ENCODE measurements at places on chromosomes 7 and 10.

- no peak for DNase-seq
Observed at GRCh38 chr7:142513178-142513955, 235.9 kb upstream of the PRSS1 start.

DNA sequence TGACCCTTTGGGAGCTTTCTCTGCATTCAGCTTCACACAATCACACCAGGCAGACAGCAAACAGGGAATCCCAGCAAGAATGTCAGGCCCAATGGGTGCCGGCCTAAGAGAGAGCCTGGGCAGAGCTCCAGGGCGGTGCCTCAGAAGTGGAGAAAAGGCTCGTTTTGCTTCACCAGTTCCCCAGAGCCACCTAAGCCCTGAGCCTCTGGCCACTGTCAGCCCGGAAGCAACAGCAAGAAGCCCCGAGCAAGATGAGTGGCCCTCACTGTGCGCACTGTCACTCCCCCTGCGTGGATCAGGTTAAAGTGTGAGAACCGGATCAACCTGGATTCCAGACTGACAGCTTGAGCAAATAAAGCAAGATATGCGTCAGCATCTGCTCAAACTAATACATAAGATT is 14.7 kb downstream of the CNPY1 start:
- no peak for DNase-seq

- no peak for DNase-seq
Observed at GRCh38 chr10:98257198-98257597, 10.8 kb downstream of the LOXL4 start.

DNA sequence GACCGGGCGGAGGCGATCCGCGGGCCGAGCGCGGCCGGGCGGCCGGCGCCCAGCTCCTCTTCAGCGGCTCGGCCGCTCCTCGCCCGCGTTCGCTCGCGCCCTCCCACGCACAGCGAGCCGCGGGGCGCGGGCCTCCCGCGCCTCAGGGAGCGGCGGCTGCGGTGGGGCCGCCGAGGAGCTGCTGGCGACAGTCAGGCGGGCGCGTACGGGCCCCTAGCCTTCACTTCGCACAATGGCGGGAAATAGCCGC is at the start of gene MCMBP:
Gene MCMBP, minus strand, starts transcription at position 234 of the 250 bp plus-strand sequence. CDS start 259 bp downstream, outside the sequence.
- no peak for DNase-seq

DNA sequence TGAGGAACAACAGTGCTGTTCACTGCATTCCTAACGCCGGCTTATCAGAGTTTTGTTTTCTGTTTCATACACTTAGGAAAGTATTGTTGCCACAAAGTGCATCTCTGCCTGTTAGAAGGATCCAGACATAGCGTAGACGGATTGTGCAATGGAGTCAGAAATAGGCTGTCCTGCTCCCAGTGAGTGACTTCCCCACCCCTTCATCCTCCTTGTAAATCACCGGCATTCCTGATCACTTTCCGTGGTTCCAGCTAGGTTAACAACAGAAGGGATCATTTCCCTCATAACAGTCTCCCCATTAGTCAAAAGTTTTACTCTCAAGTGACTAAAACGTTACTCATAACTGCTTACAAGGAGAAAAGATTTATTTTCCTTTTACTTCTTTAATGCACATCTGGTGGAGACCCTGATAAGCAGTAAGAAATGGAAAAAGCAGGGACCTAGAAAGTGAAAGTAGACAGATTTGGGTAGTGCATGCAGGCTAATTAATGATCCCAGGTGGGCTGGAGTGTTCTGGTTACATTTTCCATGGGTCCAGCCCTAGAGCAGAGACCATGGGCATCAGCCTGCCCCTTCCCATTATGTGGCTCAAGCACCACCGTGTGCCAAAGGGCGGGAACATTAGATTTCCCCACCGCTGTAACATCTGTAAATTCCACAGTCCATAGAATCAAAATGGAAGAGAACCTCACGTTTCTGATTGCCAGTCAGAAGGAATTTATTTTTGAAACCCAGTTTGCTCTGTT is 395.1 kb upstream of the GALNT17 start:
- no peak for DNase-seq

GRCh38 chr10:44932517-44933450 is 21.6 kb downstream of the TMEM72 start:
- DNase-seq, result peak; percentile 65

DNA sequence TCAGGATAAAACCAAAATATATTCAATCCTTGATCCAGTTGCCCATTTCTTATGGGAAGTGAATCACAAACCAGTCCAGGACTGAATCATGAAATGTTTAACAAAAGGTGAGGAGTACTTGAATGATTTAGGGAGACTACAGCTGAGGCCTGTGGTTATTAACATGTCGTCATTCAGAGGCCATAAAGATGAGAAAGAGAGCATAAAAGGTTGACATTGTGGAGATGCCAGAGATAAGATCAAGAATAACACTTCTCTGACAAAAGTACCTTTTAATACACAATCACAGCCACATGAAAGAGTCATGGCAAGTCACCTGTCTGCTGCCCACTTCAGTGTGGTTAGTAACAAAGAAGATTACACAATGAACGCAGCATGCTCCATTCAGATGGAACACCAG is 1195.7 kb upstream of the SORCS1 start:
- no peak for DNase-seq

DNA sequence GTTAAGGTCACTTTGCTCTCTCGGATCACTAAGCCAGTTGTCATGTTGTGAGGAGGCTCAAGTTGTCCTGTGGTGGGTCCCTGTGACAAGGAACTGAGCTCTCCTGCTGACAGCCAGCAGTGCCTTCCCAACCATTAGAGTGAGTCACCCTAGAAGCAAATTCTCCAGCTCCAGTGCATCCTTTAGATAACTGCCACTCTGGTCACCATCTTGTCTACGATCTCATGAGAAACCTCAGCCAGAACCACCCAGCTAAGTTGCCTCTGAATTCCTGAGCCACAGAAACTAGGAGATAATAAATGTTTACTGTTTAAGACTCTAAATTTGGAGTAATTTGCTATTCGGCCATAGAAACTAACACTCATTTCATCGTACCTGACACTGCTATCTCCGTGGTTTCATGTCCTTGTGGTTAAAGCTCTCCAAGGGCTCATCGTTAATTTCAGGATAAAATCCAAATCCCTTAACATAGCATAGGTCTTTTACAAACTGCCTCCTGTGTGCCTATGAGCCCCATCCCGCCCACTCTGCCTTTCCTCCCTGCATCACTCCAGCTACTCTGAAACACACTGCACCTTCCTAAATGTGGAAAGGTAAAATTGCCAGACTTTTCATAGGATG is 56.5 kb upstream of the WIPF3 start:
- no peak for DNase-seq

DNA sequence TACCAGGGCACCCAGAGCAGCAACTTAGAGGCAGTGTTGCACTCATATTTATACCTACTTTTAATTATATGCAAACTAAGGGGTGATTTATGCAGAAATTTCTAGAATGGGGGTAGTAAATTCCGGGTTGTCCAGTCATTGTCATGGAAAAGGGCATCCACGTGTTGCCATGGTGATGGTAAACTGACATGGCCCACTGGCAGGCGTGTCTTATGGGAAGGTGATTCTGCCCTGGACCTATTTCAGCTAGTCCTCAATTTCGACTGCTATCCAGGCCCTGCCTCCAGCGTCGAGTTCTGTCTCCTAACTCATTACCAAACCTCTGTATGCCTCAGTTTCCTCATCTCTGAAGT is 12.8 kb downstream of the SNX8 start:
- no peak for DNase-seq

DNA sequence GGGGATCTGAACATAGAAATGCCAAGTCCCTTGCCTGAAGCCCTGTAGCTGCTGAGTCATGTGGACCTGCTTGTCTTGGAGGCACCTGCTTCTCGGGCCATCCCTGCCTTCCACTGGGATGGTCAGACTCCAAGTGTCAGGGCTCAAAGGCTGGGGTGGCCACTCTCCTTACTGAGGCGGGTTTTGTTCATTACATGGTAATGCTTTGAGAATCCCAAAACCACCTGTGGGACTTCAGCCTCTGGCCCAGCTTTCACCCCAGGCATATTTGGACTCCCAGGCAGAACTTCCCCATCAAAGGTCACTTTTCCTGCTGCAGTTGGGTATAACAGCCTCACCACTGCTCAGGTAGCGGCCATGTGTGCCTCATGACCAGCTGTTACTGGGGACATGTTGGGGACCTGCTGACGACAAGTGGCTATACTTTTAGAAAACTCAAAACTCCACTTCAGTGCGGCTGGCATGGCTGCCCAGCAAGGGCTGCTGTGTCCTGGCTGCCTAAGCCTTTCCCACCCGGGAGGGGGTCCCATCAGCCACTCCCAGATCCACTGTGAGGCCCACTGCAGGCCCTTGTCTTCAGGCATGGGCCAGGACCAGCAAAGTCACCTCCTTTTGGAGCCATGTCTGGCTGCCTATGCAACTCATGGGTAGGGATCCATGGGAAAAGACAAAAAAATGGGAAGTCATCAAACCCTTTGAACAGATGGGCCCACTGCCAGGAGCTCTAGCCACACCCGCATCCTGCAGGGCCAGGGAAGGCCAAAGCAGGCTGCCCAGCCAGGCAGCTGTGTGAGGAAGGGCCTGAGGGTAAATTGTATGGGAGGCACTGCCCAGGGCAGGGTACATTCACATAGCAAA is 96.7 kb downstream of the ARHGAP22 start:
- no peak for DNase-seq

- peak; percentile 30 for DNase-seq
Observed at GRCh38 chr7:112986256-112987031, 100.2 kb downstream of the GPR85 start.

GRCh38 chr7:22413211-22413610 is 56.3 kb upstream of the RAPGEF5 start:
- DNase-seq, result no peak

DNA sequence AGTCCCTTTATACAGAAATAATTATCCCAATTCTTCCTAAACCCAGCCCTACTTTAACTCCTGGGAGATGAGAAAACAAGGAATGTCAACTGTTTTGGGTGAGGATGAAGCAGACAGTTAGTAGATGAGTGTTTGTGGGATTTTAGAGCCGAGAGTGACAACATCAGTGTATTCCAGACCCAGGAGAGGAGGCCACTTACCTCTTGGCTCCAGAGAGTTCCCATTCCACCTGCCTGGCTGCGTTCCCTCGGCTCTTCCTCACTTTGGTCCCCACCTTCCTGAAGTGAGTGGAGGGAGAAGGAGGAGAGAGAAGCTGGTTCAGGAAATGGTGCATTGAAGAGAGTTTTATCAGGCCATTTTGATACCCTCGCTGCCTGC is 579 bp downstream of the KEL start:
- DNase-seq, result no peak

- no peak for DNase-seq
Observed at GRCh38 chr10:104104418-104104817, 17.6 kb upstream of the SFR1 start.

- no peak for DNase-seq
Observed at GRCh38 chr10:110867807-110868465, 3.8 kb upstream of the PDCD4 start.

DNA sequence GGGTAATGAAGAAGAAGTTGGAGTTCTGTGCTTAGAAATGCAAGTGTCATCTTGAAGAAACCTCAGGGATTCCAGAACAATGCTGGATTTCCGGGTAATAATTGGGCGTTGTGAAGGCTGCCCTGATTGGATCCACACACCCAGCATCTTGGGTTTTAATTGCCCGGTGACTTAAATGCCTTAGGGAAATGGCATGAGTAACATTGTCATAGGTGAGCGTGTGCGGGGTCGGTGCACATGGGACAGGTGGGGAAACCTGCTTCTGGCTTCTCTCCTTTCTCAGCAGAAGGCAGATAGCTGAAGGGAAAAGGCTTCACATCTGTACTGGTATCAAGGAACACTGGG is 15.2 kb upstream of the CAMK1D start:
- no peak for DNase-seq

DNA sequence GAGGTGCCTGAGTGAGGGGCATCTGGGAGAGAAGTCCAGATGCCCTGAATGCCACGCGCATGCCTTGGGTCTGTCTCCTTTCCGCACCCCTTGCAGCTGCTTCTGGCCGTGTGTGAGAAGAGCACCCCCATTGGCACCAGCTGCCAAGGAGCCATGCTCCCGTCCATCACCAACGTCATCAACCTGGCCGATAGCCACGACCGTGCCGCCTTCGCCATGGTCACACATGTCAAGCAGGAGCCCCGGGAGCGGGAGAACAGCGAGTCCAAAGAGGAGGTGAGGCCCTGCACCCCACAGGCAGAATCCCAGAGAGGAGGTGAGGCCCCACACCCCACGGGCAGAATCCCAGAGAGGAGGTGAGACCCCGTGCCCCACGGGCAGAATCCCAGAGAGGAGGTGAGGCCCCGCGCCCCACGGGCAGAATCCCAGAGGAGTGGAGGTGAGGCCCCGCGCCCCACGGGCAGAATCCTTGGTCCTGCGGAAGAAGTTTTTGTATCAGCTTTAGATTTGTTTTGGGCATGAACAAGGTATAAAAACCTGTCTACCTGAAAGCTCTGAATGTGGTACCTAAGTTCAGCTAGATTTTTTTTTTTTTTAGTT is 91.8 kb downstream of the TRRAP start:
- no peak for DNase-seq

- DNase-seq, result no peak
Observed at GRCh38 chr10:28220811-28221210, 82.1 kb downstream of the MPP7 start.
